ENCODE measurements at places on chromosomes 5 and 9.

GRCh38 chr5:55441954-55442353 is 92.8 kb downstream of the PLPP1 start:
- no peak for DNase-seq

GRCh38 chr5:39577529-39577928 is 152.7 kb upstream of the DAB2 start:
- no peak for DNase-seq

- no peak for DNase-seq
These were observed 54.0 kb downstream of the BOD1 start for GRCh38 chr5:173562451-173562850.

- no peak for DNase-seq
These were observed 9.7 kb downstream of the NREP start for GRCh38 chr5:111747337-111747736.

DNA sequence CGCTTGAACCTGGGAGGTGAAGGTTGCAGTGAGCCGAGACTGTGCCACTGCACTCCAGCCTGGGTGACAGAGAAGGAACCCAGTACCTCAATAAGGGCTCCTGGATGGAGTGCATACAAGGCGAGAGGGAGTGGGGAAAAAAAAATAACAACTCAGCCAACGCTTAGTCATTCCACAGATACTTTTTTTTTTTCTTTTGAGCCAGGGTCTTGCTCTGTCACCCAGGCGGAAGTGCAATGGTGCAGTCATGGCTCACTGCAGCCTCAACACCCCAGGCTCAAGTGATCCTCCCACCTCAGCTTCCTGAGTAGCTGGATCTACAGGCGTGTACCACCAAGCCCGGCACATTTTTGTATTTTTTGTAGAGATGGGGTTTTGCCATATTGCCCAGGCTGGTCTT is 59.5 kb upstream of the GGTA1 start:
- DNase-seq: no peak

DNA sequence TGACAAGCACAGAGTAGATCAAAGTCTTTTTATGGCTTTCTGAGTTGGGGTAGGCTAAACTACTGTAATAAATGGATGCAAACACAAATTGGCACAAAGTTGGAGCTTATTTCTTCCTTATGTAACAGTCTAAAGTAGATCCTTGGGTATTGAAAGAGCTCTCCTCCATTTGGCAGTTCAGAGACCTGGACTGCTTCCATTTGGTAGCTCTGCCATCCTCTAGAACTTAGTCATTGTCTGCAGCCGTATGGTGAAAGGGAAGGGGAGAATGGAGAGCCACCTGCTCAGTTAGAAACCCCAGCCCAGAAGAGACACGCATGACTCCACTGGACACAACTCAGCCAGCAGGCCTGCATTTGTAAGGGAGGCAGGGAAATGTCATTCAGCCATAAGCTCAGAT is 345.0 kb downstream of the DMAC1 start:
- DNase-seq: no peak

GRCh38 chr9:108270051-108270450 is 585.7 kb downstream of the ACTL7B start:
- no peak for DNase-seq

GRCh38 chr9:109887079-109887478 is 107.1 kb downstream of the PALM2AKAP2 start:
- no peak for DNase-seq

- no peak for DNase-seq
These were observed 2.2 kb downstream of the INPP5E start for GRCh38 chr9:136437430-136437829.

GRCh38 chr9:84296146-84296843 is 44.3 kb downstream of the SLC28A3 start:
- no peak for DNase-seq

- no peak for DNase-seq
These were observed 352.7 kb downstream of the MLLT3 start for GRCh38 chr9:20269620-20270019.

GRCh38 chr5:113245427-113246225 is 189.2 kb downstream of the TSSK1B start:
- no peak for DNase-seq
